ENCODE measurements at places on chromosomes 2 and 18.

DNA sequence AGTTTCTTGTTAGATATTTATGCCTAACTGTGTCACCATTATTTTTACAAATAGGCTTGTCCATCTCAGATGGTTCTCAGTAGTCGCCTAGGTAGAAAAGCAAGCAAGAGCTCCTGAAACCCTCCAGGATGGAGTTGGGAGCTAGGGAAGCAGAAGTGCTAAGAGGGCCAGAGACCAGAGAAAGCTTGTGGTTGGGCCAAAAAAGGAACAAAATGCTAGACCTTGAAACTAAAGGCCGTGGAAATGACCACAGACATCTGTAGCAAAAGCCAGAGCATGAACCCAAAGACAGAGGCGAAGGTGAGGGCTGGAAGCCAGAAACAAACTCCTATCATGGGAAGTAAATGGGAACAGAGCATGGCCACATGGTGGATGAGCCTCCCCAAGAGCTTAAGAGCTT lies 29.9 kb upstream of the RMDN2 start:
- DNase-seq = no peak

DNA sequence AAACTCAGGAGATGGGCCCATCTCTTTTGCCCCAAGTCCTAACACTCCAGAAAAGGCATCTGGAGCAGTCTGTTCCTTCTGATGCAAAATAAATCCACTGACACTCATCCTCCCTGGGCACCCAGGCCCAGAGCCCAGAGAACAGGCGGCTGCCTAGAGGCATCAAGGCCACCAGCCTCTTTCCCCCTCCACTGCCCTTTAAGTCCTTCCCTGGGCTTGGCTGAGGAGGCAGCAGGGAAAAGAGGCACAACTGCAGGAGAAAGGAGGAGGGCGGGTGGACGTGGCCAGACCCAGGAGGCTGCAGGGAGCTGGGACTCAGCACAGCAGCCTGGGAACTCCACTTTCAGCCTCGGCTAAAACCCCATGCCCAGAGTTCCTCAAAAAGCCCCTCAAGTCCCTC lies 99.7 kb upstream of the ID2 start:
- no peak for DNase-seq

DNA sequence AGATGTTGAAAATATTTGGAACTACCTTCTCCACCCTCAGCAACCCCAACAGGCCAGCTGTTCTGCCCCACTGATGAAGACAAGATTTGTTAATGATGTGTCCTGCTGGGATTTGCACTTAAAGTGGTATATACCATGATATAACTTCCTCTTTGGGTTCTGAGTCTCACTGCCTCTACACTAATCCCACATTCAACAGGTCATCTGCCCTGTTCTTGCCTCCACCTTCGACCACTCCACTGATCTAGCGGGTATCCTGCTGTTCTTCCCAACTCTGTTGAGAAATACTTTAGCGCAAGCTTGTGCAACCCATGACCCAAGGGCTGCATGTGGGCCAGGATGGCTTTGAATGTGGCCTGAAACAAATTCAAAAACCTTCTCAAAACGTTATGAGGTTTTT lies 72.7 kb downstream of the LRP1B start:
- DNase-seq = no peak

DNA sequence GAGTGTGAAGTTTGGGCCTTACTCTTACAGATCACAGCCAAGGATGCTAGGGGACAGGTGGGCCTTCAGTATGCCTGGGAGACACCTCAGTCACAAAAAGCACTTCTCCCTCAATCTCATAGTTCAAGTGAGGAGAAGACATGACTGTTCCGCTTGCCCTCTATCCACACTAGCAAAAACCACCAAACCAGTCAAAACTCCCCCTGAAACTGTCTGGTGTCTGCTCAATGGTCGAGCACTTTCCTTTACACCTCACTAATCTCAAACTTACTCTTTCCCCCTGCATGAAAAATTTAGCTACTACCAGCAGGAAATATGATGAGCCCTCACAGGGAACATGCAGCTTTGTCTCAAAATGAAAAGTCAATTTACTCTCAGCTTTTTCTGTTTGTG lies 232.2 kb downstream of the TRIB2 start:
- peak; percentile 29 for DNase-seq

DNA sequence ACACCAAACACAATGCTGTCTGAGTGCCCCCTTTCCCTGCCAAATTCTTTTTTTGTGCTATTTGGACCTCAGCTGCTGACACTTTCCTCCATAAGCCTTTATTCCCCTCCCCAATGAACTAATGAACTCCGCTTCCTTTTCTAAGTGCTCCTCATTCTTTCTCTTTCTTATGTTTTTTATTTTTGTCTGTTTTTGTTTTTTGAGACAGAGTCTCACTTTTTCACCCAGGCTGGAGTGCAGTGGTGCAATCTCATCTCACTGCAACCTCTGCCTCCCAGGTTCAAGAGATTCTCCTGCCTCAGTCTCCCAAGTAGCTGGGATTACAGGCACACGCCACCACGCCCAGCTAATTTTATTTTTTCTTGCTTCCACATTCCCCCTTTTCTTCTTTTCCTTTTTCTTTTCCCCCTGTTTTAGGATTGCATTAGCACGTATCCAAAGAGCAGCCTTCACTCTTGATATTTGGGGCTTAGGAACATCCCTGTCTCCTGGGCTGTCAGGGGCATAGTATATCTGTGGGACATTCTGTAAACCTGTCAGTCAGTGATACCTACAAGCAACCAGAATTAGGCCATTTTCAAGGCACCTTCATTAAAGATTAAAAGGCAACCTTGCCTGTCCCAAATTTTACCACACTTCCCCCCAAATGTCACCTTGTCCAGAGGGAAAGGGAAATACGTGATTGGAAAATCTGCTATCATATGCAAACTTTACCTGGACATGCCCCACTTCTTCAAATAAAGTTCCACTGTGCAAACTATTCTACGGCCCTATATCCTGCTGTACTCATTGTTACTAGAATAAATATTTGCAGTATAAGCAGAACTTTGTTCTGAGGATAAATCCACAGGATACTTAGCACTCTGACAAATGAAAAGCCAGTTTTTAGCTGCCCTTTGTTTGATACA lies 65.1 kb upstream of the ACSL3 start:
- no peak for DNase-seq

DNA sequence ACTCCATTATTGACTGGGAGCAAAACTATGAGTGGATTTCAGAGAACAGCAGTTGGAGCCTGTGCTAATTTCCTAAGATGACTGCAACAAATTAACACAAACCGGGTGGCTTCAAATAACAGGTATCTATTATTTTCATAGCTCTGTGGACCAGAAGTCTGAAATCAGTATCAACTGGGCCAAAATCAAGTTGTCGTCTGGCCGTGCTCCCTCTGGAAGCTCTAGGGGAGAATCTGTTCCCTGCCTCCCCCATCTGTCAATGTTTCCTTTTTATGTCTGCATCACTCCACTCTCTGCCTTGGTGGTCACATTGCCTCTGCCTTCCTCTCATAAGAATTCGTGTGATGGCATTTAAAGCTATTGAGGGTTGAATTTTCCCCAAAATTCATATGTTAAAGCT lies 269.8 kb downstream of the TMX3 start:
- no peak for DNase-seq

- DNase-seq = no peak
Observed at GRCh38 chr2:203772456-203773165, 66.2 kb downstream of the CD28 start.

DNA sequence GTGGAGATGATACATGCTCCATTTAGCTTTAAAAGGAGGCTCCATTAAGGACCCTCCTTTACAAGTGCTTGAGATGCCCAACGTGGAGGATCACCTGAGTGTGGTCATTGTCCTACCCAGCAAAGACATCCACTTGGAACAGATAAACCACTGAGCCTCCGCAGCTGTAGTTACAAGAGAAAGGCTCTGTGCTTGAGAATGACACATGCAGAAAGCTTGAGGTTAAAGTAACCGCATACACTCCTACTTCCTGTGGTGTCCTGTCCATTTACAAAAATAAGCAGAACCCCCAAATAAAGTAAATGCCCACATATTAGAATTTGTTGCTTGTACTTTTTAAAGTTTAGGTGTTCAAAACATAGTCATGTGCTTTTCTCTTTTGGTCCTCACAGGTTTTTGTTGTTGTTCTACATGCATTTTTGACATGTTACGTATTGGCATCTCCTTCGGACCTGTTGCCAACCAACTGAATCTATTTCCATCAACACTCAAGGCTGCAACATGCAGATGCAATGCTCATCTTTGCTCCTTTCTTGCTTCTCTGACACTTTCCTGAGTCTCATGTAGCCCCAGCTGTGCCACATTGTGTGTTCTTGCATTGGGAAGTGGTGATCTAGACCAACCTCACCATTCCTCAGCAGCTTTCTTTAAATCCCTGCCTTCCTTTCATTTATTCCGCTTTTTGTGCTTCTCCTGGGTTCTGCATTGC lies 56.0 kb downstream of the SERPINB7 start:
- DNase-seq = no peak

DNA sequence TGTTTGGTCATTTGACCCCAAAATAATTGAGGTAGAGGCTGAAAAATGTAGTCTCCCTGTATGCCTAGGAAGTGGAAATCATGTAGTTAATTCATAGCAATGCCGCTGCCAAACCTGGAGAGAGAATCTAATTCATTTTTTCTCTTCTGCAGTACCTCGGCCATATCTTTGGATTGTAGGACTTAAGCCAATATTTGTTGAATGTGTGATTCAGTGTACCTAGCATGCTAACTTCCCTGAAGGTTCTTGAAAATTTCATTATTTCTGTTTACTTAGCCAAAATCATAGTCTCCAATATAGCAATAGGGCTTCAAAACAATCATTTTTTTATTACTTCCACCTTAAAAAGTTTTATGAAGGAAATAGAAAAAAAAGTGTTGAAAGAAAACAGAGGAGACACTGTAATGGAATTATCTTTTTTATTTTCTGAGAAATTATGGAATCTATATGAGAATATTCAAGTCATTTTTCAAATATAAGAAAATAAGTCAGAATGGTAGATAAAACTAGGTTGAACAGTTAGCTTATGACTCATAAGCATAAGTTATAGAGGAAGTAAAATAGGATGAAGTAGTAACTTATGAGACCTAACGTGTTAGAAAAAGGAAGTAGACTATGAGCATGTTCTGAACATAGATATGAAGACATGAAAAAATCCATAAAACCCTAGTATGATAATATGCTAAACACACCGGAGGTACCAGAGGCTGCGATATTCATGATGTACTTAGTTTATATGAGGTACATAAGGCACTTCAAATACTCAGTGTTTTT lies 35.2 kb upstream of the CDH19 start:
- no peak for DNase-seq

GRCh38 chr2:3664925-3665324 lies 6.9 kb downstream of the ALLC start:
- DNase-seq = no peak
